ENCODE measurements at places on chromosomes 16 and 17.

DNA sequence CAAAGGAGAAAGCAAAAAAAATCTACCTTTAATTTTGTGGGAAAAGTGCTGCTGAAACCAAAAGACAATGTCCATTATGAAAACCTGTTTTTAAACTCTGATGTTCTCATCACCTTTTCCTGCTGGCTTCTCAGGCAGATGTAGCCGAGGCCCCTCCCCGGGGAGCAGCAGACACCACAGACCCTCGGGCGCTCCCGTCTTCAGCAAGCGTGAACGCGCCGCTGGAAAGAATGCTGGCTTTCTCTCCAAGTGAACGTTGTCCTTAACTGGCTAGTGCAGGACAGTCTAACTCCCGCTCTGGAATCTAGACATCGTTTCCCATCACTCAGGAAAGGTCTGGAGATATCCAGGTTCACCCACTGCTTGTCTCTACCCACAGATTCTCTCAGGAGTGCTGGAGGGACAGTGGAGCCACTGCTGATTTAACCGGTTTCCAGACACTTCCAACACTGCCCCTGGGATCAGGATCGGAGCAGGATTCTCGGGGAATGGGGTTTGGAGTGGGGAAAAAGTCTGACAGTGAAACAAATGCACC, 211.2 kb downstream of the RBFOX3 start:
- DNase-seq: no peak

DNA sequence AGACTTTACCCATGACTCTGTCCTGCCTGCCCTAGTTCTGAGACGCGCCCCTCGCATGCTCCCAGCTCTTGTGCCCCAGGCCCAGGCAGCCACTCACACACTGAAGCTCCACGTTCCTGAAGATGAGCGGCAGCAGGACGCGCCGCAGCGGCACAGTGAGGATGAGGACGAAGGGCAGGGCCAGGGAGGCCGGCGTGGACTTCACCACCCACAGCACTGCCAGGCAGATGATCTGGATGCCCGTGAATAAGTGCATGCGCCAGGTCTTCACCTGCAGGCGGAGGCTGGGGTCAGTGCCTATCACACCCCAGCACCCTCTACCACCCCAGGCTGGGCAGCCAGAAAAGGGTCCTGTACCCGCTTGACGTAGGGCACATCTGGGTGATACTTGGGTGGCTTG, 16.9 kb downstream of the SLC4A1 start:
- no peak for DNase-seq

DNA sequence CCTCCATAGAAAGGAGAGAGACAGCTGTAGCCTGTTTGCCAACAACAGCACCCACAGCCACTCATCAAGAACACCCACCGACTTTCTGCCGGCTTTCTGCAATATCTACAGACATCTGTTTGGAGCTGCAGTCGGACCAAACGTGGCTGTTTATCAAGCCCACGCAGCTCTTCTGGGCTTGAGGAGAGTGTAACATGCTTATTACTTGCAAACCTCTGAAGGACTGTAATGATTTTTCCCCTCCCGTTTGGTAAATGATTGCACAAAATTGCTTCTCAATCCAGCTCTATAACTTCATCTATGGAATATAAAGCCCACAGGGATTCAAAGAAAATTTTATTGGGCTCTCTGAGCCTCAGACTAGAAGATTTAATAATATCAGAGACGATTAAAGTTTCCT, 100.5 kb downstream of the VAT1L start:
- no peak for DNase-seq

DNA sequence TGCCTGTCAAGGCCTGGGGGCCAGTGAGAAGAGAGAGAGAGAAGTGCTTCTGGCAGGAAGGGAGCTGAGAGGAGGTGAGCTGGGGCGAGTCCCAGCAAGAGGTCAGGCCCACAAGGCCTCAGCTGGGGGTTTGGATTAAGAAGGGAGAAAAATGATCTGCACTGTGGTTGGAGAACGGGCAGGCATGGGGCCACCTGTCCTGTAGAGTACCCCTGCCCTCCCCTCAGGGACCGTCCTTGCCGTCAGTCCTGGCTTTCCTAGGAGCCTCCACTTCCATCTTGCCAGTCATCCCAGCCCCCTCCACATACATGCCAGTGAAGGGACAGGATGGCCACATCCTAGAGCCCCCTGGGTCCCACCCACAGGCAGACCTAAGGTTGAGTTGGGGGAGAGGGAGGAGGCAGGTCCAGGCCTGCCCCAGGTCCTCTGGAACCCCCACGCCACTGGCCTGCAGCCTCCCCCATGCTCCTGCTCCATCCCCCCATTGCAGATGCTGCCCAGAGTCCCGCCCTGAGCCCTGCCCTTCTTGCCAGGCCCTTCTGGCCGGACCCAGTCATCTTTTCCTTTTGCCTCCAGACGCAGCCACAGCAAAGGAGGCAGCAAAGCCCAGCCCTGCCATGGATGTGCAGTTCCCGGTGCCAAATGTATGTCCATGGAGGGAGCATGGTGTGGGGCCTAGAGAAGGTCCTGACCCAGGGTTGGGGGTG, 18.9 kb downstream of the KATNB1 start:
- DNase-seq: no peak

DNA sequence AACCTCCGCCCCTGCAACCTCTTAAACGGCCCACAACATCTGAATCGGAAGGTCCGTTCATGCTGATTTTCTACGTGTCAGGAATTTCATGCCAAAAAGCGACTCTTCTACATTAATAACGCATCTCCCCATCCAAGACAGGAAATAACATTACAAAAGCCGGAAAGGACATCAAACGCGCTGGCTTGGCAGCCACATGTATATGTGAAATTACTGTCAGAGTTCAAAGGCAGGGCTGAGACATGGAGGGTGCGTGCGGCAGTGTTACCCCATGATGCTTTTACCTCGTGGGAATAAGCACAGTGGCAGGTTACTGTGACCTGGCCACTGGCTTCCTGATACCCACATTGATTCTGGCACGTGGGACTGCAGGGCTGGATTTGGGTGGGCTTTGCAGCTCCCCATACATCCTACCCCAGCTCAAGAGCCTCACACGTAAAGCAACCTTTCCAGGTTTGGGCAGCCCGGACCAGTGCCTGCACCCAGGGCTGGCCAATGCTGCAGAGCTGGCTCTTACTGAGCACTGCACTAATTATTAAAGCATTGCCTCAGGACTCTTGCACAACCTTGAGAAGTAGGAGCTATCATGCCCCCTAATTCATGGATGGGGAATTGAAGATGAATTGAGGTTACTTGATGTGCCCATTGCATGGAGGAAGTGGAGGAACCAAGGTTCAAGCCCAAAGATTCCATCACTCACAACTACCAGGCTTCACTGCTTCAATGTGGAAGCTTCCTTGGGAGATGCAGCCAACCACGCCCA, 120.6 kb upstream of the FOXF1 start:
- DNase-seq: no peak

- no peak for DNase-seq
Measured at GRCh38 chr17:73706858-73707257, 62.6 kb upstream of the SDK2 start.

DNA sequence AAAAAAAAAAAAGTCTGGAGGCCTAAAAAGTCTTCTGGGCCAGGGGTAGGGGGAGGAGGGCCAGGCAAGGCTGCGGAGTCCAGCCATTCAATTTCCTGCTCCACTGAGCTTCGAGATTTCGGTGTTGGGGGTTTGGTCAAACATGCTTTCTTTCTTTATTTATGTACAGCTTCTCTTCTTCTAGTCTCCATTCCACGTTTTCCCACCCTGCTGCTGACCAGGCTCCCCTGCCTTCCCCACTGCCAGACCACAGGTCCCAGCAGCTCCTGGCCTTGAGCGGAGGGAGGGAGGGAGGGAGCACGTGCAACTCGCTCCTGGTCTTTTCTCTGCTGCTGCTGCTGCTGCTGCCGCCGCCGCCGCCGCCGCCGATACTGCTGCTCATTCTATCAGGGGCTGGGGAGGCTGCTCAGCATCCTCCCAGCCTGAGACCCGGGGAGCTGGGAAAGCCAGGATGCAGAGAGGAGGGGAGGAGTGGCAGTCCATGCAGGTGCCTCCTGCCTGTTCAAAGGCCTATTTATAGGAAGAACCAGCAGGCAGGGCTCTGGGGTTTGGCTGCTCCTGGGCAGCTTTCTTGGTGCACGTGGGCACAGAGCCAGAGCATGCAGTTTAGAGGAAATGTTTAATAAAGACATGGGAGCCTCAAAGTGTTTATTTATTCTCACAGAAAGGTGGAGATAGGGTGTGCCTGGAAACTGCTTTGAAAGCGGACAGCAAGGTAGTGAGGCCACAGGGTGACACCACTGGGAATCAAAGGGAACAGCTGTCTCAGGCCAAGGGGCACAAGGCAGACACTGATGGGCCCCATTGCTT, 23.4 kb upstream of the ZFHX3 start:
- no peak for DNase-seq

DNA sequence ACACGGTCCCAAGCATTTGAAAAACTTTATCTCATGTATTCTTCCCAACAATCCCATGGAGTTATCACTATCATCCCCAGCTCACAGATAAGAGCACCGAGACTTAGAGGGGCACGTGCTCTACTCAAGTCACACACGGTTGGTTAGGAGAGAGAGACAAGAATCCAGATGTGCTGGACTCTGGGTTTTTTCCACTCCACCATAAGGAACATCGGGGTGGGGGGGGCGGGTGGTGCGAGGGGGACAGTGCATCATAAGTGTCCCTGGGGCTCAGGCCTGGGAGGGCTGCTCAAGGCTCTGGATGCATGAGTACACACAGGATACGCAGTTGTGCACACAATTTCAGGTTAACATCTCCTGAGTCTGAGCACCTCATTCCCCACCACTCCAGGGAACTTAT, 7.4 kb downstream of the CDC42EP4 start:
- no peak for DNase-seq

- no peak for DNase-seq
Measured at GRCh38 chr16:85574672-85575475, 38.2 kb upstream of the GSE1 start.

DNA sequence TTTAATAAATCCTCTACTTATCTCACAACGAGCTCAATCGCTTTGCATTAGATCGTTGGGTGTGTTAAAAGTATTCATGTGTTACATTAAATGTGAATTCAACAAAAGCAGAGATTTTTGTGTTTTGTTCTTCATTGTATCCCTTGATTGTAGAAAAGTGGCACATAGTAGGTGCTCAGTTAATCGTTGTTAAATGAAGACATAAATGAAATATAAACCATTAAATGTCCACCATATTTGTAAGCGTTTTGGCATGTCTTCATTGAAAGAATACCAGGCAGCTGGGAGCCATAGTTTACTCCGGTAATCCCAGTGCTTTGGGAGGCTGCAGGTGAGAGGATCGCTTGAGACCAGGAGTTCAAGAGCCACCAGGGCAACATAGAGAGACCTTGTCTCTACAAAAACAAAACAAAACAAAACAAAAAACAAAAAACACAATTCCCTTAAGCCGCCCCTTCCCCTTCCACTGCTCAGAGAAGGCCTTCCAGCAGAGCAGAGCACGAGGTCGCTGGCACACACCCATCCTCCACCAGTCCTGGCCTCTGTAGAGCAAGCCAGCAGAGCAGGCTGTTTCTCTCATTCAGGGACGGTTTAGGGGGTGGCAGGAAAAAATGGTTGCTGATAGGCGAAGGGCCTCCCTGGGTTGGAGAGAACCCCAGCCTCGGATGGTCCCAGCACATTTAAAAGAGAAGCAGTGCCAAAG, 673 bp upstream of the CHD9 start:
- DNase-seq: no peak

DNA sequence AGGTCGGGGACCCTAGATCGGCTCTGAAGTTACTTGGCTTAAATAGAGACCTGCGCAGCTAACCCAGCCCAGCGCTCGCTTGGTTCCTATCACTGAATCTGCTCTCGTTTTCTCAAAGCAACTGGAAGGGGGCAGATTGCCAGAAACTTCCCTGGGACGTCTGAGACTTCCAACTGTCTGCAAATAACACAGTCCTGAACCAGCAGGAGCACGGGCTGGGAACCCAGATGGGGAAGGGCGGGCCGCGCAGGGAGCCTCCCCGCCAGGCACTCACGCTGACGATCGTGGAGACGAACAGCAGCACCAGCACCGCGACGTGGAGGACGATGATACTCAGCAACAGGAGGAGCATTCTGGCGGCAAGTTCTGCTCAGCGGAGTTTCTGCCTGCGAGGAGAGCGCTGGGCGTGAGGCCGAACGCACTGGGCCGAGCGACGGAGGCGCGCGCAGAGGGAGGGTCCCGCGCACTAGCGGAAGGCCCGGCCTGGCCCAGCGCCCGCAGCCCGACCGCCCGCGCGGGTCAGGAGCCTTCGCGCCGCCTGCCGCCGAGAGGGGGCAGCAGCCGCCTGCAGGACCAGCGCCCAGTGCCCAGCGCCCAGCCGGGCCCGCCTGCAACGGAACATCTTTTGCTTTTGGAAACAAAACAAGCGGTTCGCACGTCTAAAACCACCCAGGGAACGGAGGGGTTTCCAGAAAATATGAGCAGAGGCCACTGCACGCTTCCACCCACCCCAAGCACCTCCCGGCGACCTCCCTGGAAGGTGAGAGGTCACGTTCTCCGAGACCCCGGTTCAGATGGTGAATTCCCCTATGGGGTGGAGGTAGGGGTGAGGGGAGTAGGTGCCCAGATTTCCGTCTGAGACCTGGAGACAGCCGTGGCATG, 4.5 kb downstream of the PMP22 start:
- DNase-seq: no peak
